Adrenal gland (tissue), 19 donors: ENCODE measurements at places on chromosomes 4 and X. TPM values are rescaled to one million over a fixed set of nuclear protein-coding genes. Genes with fewer than 3 reads are reported as not detected.

- no peaks in the 10 kb centered on the region for H3K4me1 ChIP-seq
- no peaks in the 10 kb centered on the region for H3K36me3 ChIP-seq
- H3K4me3 ChIP-seq, result no peak overlapping the region
- H3K27ac ChIP-seq, result no peak overlapping the region
Observed at GRCh38 chr4:10811991-10812390, 127.4 kb upstream of the CLNK start.

DNA sequence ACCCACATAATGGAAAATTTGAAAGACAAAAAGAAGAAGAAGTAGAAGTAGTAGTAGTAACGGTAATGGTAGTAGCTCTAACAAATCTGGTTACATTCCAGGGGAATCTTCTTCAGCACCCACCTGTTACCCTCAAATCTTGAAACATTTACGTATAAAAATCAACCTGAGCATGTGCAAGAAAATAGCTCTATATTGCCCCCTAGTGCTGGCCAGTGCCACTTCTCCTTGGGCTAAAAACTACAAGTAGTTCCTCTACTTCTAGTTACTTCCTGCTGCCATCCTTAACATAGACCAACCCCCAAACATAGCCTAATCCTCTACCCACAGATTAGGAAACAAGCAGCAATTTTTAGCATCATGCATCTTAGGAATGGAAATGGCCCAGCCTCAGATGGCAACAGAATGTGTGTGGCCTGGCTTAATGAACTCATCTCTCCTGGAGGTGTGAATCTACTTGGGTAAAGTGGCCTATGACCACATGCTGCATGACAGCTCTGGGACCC lies 3.1 kb downstream of the PDGFC start:
- H3K27me3 ChIP-seq, result no peaks in the 10 kb centered on the region
- H3K27ac ChIP-seq, result no peak overlapping the region
- H3K4me1 ChIP-seq, result peaks cover 7% of the 10 kb centered on the region
- peak; percentile 64 for DNase-seq
- no peak overlapping the region for H3K4me3 ChIP-seq
- H3K36me3 ChIP-seq, result no peaks in the 10 kb centered on the region

- no peaks in the 10 kb centered on the region for H3K36me3 ChIP-seq
- no peaks in the 10 kb centered on the region for H3K4me1 ChIP-seq
- no peaks in the 10 kb centered on the region for H3K27me3 ChIP-seq
- H3K27ac ChIP-seq, result no peak overlapping the region
- DNase-seq, result peak; percentile 24
- no peak overlapping the region for H3K4me3 ChIP-seq
Observed at GRCh38 chr4:95572304-95572991, 23.7 kb upstream of the UNC5C start.

- no peak overlapping the region for H3K27ac ChIP-seq
- H3K4me3 ChIP-seq, result no peak overlapping the region
Observed at GRCh38 chr4:127446427-127446885, 186.3 kb upstream of the INTU start.

DNA sequence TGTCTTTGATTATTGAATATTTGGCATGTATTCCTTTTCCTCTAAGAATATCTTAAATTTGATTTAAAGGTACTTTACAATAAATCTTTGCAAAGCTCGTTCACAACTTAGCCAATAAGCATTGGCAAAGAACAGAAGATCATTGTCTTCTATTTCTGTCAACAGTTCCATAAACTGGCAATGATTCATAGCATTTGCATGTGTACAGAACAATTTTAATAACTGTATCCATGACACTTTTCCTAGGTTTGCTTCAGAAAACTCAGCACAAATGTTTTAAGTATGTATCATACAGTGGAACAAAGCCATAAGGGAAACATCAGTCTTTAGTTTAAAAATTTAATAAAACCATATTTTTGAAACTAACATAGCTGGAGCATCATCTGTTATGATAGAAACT lies 462.7 kb upstream of the RPS6KA3 start:
- H3K36me3 ChIP-seq, result no peaks in the 10 kb centered on the region
- H3K27ac ChIP-seq, result no peak overlapping the region
- H3K4me1 ChIP-seq, result no peaks in the 10 kb centered on the region
- peaks cover 12% of the 10 kb centered on the region for H3K27me3 ChIP-seq

DNA sequence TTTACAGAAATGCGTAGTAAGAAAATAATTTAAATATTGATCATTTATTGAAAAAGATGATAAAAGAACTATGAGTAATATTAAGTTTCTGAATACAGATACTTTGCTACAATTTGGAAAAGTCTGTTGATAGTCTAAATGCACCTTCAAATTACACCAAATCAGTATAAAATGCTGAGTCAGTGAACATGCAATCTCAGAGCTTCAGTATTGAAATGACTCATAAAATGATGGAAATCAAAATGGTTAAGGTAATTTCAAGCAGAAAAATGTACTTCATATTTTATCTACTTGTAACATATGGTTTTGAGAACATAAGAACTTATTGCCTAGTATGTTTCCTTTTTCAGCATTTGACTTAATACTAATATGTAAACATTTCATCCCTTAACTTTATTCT lies 448.2 kb downstream of the PCDH10 start:
- H3K36me3 ChIP-seq, result no peaks in the 10 kb centered on the region
- DNase-seq, result no peak
- no peak overlapping the region for H3K4me3 ChIP-seq
- no peak overlapping the region for H3K27ac ChIP-seq
- no peaks in the 10 kb centered on the region for H3K27me3 ChIP-seq

GRCh38 chrX:57132046-57132445 lies 5.2 kb downstream of the SPIN2A start:
- H3K27me3 ChIP-seq, result no peaks in the 10 kb centered on the region
- no peaks in the 10 kb centered on the region for H3K4me1 ChIP-seq
- DNase-seq, result no peak
- H3K27ac ChIP-seq, result no peak overlapping the region

GRCh38 chrX:24763989-24764388 lies 70.3 kb downstream of the POLA1 start:
- H3K27ac ChIP-seq, result no peak overlapping the region
- H3K4me1 ChIP-seq, result no peaks in the 10 kb centered on the region
- no peak for DNase-seq
- no peak overlapping the region for H3K4me3 ChIP-seq
- H3K36me3 ChIP-seq, result no peaks in the 10 kb centered on the region
- H3K27me3 ChIP-seq, result no peaks in the 10 kb centered on the region

DNA sequence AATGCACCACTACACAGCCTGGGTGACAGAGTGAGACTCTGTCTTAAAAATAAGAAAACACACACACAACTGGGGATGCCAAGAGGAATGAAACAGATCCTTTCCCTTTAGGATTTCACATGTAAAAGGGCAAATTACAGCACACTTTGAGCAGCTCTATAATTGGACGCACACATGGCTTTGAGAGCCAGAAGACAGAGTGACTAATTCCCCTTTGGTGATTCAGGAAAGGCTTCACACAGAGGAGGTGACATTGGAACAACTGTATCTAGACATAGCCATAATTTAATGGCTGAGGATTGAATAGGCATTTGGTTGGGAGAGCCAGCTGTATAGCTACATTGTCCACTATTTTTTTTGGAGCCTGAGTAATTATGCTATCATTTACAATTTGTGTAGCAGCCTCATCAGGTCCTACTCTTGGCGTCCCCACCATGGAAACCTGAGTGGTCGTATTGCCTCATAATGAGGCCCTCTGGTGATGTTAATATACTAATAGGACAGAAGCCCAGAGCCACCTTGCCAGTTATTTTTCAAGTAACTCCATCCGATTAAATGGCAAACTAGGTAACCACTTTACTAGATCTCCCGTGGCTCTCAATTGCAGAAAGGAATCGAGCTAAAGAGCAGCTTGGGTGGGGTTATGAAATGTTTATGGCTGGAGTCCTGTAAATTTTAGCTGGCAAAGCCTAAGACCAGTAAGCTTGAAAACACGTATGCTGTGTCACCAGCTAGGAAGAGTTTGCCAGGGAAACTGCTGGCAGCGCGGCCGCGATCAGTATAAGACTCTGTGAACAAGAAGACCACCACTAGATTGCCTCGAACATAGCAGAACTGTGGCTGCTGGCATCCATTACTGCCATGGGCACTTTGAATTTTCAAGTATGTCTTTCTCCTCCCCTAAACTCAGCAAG lies 8.5 kb upstream of the PPEF1 start:
- no peak for DNase-seq
- H3K36me3 ChIP-seq, result no peaks in the 10 kb centered on the region
- H3K4me3 ChIP-seq, result no peak overlapping the region
- no peaks in the 10 kb centered on the region for H3K4me1 ChIP-seq
- H3K27me3 ChIP-seq, result peaks cover 14% of the 10 kb centered on the region
- H3K27ac ChIP-seq, result no peak overlapping the region

DNA sequence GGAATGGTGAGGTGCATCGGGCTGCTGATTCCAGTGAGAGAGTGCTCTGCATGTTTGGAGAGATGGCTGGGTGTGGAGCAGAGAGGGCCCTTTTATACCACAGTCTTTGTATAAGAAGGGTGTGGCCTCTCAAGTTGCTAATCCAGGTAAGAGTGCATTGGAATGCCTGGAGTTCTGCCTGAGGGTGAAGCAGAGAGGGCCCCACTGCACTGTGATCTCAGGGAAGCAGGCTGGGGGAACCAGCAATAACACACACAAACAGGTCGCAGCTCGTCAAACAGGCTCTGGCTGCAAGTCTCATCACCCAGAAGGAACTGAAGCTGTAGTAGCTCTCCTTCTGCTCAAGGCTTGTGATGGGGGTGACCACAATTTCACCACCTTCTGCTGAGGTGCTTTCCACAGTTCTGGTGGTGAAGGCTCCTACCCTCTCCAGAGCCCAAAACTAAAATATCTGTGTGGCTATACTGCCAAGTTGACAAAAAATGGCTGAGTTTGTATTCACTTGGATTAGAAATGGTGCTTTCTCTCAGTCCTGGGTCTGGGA lies 687.4 kb upstream of the HS3ST1 start:
- no peak overlapping the region for H3K4me3 ChIP-seq
- H3K4me1 ChIP-seq, result no peaks in the 10 kb centered on the region
- no peaks in the 10 kb centered on the region for H3K27me3 ChIP-seq
- DNase-seq, result no peak

DNA sequence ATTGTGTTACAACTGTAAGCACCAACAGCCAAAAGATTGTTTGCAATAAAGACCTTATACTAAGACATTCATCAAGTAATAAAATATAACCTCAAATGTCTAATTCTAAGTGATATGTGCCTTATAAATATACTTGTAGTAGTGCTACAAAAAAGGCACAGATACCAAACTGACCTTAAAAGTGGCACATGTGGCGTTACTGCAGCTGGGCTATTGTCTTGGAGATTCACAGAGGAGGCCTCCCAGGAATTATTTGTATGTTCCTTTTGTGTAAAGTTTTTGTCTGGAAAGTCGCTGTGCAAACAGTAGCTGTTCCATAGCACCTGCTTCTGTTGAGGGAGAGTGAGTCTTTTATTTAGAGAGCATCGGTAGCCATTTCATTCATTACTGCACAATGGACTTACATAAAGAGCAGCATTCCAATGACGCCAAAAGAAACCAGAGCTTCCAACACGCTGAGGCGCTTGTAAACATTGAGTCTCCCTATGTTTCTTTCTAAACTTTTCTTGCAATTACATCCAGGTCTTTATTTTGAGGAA lies 143.7 kb downstream of the RPA4 start:
- H3K4me3 ChIP-seq, result no peak overlapping the region
- DNase-seq, result no peak
- no peaks in the 10 kb centered on the region for H3K36me3 ChIP-seq
- H3K27me3 ChIP-seq, result peaks cover 3% of the 10 kb centered on the region

The HTN3 gene
- not detected for total RNA-seq

DNA sequence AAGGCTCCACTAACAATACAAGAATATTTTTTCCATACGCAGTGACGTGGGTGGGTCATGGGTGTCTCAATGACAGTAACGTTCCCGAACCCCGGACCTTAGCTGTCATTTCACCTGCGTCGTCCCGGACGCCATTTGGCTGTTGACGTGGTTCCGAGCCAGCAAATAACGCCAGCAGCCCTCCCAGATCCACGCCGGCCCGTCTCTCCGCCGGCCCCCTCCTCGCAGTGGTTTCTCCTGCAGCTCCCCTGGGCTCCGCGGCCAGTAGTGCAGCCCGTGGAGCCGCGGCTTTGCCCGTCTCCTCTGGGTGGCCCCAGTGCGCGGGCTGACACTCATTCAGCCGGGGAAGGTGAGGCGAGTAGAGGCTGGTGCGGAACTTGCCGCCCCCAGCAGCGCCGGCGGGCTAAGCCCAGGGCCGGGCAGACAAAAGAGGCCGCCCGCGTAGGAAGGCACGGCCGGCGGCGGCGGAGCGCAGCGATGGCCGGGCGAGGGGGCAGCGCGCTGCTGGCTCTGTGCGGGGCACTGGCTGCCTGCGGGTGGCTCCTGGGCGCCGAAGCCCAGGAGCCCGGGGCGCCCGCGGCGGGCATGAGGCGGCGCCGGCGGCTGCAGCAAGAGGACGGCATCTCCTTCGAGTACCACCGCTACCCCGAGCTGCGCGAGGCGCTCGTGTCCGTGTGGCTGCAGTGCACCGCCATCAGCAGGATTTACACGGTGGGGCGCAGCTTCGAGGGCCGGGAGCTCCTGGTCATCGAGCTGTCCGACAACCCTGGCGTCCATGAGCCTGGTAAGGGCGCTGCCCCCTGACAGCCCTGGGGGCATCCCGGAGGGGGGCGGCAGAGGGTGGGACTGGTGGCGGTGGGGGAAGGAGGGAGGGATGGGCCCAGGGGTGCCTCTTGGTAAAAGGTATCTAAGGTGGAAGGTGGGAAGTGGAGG lies at the start of gene CPE:
Gene CPE, plus strand, starts transcription at position 264 of the 933 bp plus-strand sequence. Its CDS starts 214 bp downstream, at position 478.
- DNase-seq, result peak; percentile 92
- H3K36me3 ChIP-seq, result no peaks in the 10 kb centered on the region
- peak within 1 kb of the TSS; percentile 27 for H3K4me3 ChIP-seq
- no peak within 1 kb of the TSS for H3K27ac ChIP-seq

GRCh38 chr4:91116861-91117260 lies 989.7 kb downstream of the CCSER1 start:
- H3K4me1 ChIP-seq, result no peaks in the 10 kb centered on the region
- H3K36me3 ChIP-seq, result no peaks in the 10 kb centered on the region
- no peak overlapping the region for H3K4me3 ChIP-seq
- no peak overlapping the region for H3K27ac ChIP-seq
- no peaks in the 10 kb centered on the region for H3K27me3 ChIP-seq

- H3K36me3 ChIP-seq, result no peaks in the 10 kb centered on the region
- peak; percentile 47 for DNase-seq
- H3K4me3 ChIP-seq, result no peak within 1 kb of the TSS
- peaks cover 33% of the 10 kb centered on the region for H3K4me1 ChIP-seq
- no peak within 1 kb of the TSS for H3K27ac ChIP-seq
Observed at GRCh38 chr4:186723292-186724057, at the start of gene FAT1. Gene FAT1 (minus strand): TSS chr4:186723856. CDS start chr4:186709827, 14,029 bp downstream.

DNA sequence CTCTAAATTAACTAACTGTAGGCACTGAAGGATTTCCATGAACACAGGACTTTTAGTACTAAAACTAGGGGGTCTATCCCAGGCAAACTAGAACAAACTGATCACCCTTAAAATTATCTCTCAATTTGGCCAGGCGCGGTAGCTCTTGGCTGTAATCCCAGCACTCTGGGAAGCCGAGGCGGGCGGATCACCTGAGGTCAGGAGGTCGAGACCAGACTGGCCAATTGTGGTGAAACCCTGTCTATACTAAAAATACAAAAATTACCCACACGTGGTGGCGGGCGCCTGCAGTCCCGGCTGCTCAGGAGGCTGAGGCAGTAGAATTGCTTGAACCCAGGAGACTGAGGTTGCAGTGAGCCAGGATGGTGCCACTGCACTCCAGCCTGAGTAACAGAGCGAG lies 436.6 kb downstream of the RPA4 start:
- no peak overlapping the region for H3K4me3 ChIP-seq
- H3K27me3 ChIP-seq, result no peaks in the 10 kb centered on the region
- no peak for DNase-seq
- no peak overlapping the region for H3K27ac ChIP-seq
- no peaks in the 10 kb centered on the region for H3K4me1 ChIP-seq

The NR3C2 gene
- 11.5 TPM for total RNA-seq
